Osteoblast (primary cell): ENCODE measurements at places on chromosomes 3 and 15. TPM values are rescaled to one million over a fixed set of nuclear protein-coding genes. Genes with fewer than 3 reads are reported as not detected.
A peak's percentile ranks its signal among the peaks of the same experiment; 100 is the strongest.

DNA sequence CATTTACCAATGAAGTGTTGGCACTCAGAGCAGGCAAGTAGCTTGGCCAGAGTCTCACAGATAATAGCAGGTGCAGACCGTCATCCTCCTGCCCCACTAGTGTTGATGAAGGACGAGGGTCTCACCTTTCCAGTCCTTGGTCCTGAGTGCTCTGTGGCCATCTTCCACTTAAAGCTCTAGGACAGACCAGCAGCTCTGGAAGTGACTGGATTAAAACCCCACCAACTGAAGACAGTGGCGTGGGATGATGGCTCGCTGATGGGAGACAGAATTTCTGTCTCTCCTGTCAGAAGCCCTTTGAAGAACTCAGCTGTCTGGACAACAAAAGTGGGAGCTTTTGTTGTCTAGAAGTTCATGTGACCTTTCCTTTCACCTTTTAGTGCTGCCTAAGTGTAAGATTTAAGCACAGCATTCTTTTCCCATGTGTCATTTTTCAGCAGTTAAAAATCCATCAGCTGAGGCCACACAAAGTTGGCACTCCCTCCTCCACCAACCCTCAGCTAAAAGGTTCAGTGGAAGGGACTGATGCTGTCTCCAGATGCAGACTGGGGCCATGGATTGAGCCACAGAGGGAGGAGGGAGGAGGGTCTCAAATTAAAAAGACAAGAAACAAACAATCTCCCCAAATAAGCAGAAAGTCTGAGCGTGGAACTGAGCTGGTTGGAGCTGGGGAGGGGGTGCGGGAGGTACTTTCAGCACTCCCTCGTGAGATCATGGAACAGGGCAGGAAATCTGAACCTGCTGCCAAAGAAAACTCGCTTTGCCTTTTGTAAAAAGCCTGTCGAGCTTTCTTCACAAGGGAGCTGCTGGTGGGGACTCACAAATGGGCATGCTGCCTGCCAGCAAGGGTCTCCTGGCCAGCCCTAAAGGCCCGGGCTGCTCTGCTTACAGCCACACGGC, 148.5 kb upstream of the CTDSPL start:
- DNase-seq: no peak

DNA sequence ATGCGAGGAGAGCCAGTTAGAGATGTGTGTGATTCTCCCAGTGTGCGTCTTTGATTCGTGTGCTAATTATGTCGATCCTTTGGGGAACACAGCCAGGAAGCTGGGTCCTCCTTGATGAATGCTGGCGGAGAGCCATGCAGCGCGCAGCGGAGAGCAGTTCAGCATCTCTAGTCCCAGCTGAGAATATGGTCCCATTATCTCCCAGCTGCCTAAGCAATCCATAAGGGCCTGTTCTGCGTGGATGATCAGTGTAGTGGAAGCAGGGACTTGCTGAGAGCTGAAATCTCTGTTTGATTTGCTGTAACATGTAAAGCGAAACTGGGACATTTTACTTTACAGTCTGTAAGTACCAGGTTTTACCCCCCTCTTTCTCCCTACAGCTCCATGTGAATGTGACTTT, 412.7 kb downstream of the CNTN4 start:
- no peak for DNase-seq

ANKRD63 gene
- total RNA-seq: not detected in 2 replicates

DNA sequence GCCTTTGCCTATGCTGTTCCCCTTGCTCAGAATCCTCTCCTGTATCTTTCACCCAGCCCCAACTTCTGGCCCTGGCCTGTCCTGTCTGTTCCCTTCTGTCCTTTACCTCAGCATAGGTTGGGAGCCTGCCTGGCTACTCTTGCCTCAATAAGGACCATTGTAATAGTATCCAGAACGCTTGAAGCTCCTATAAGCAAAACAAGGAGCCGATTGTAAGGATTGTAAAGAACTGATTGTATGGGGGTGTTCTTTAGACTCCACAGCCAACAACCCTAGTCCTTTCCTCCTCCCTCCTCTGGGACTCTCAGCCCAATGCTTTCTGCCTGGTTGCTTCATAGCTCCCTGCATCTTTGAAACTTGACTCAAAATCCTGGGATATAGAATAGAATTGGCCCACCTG, 18.7 kb upstream of the RAD54L2 start:
- DNase-seq: no peak

TMEM42 gene
- 15.6 and 18.1 TPM in 2 replicates for total RNA-seq

DNA sequence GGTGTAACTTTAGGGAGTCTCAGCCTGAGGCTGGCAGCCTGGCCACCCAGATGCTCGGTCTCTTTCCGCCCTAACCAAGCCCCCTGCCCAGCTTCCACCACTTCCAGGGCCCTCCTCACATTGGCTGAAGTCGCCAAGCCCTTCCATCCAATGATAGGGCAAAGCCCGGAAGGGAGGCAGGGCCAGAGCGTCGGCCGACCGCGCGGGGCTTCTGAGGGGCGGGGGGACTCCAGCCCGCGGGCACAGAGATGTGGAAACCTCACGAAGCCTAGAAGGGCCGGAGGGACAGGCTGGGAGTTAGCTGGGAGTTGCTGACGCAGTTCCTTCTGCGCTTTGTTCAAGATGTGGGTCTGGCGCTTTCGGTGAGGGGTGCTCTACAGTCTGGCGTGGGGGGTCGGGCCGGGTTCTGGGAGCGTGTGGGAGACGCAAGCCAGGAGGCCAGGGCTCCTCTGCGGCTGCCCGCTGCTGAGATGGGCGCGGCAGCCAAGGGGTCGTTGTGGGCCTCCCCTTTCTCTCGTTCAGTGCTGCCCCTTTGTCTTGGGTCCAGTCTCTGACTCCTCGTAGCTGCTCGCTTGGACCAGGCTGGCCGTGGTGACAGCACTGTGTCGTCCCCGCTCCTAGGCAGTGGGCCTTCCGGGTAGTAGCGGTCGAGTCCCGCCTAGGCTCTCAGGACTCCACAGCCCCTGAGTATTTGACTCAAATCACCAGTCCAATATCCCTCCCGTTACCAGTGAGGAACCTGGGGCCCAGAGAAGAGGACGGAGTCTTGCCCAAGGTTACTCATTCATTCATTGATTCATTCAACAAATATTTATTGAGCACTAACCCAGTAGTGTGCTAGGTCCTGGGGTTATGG, at the start of gene ZNF660:
Gene ZNF660, plus strand, starts transcription at position 319 of the 856 bp plus-strand sequence. CDS start 9,230 bp downstream, outside the sequence.
- DNase-seq: peak; percentile 96

- no peak for DNase-seq
Measured at GRCh38 chr15:29008846-29009245, 123.1 kb downstream of the APBA2 start.

GRCh38 chr15:94259121-94259751, 27.9 kb downstream of the MCTP2 start:
- DNase-seq: no peak

DNA sequence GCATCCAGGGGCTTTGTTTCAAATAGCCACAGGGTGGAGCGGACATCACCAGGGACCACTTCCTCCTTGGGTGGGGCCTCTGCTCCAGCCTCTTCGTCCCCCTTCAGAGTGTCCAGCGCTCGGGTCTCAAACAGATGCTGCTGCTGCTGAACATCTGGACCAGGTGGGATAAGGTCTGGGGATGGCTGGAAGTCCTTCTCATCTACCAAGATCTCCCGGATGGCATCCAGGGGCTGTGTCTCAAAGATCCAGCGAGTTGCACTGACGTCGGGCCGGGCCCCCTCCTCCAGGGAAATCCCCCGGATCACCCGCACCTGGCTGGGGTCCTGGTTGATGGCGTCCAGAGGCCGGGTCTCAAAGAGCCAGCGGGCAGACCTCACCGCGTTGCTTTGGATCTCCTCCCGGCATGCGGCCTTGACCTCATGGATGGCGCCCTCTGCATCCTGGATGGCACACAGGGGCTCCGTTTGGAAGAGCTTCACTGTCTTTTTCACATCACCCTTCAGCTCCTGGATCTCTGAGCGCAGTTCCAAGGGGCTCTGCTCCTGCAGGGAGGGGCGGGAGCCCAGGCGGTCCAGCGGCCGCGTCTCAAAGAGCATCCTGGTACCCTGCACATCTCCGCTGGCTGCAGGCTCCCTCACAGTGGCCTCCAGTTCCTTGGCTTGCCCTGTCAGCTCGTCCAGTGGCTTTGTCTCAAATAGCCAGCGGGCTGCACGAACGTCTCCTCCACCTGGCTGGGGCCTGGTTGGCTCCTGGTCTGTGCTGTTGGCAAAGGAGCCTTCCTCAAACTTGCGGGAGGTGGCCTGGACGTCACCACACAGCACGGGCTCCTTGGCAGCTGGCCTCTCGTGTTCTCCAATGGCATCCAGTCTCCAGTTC, 3.9 kb downstream of the XIRP1 start:
- peak; percentile 65 for DNase-seq

DNA sequence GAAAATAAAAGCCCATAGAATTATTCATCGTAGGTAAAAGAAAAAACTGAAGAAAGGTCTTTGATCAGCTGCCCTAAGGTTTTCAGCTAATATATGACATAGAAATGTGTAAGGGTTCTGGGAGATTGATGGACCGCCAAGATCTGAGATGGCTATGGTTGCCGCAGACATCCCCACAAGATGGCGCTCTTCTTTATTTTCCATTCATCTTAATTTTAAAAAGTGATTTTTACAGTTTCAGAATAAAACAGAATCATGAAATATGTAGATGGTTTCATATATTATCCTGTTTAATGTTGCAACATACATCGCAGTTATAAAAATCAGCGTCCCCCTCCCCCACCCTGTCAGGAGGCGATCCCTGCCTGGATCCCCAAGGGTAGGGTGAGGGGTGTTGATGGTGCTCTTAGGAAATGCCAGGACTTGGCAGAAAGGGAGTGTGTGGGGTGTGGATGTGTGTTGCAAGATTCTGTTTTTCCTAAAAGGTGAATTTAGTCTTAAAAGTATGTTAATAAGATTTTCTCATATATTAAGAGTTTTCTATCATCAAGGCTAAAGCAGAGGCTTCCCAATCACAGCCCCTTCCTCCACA, 68.8 kb downstream of the ANXA2 start:
- no peak for DNase-seq

MESP2 gene
- 0.72 and 1.5 TPM in 2 replicates for total RNA-seq
